ENCODE measurements at places on chromosomes 4 and X.

- DNase-seq: no peak
Observed at GRCh38 chrX:150240643-150240970, 122.5 kb upstream of the MAMLD1 start.

DNA sequence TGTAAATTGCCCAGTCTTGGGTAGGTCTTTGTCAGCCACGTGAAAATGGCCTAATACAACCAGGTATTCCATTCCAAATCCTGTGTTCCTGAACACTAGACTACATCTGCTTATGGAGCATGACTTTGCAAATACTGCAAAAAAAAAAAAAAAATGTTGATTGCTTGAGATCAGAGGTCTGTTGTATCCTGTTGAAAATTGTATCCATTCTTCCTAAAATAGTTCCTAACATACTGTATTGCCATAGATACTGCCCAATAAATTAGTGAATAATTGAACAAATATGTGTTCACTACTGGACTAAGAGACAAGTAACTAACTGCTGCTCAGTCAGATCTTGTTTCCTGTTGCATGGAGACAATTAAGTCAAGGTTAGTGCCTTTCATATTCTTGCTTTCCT lies 164.3 kb upstream of the PABPC4L start:
- no peak for DNase-seq

DNA sequence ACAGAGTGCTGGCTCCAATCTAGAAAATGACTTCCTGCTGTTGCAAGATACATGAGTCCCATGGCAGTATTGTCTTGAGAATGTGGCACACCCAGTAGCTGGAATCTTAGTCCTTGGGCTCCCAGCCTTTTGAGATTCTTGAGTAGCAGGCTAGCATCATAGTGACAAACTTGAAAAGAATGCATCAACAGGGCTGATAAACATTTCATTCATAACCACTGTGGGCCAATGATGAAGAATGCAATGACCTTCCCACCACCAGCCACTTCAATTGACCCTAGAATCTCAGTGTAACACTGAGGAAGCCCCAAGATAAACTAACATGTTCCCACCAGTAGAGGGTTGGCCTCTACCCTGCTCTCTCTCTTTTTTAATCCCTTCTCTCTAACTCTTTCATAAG lies 329.3 kb downstream of the GBA3 start:
- no peak for DNase-seq

- no peak for DNase-seq
Observed at GRCh38 chr4:104749062-104749461, 254.4 kb upstream of the CXXC4 start.

- DNase-seq: no peak
Observed at GRCh38 chr4:99504804-99505502, 5.9 kb upstream of the C4orf17 start.

- DNase-seq: no peak
Observed at GRCh38 chr4:24880186-24880585, 32.7 kb downstream of the CCDC149 start.
